Esophagus squamous epithelium (tissue), 5 donors: ENCODE measurements at places on chromosomes 7 and 10.

GRCh38 chr10:55746002-55746401 lies 615.1 kb downstream of the ZWINT start:
- DNase-seq, result no peak

DNA sequence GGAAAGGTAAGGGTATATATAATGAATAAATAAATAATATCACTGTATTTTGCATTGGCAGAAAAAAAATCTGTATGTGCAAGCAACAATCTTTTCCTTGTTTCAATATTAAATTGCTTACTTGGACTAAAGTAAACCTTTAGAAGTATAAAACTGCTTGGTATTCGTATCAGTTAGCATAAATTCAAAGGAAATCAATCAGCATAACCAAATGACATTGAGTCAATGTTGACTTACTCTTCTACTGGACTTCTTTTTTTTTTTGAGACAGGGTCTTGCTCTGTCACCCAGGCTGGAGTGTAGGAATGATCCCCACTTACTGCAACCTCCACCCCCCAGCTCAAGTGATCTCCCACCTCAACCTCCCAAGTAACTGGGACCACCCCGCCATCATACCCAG lies 42.3 kb upstream of the KMT2C start:
- no peak for DNase-seq

- no peak for DNase-seq
Observed at GRCh38 chr7:73991522-73992100, 36.4 kb upstream of the ELN start.

- DNase-seq, result no peak
Observed at GRCh38 chr10:75228834-75229233, 6.9 kb downstream of the COMTD1 start.

- DNase-seq, result no peak
Observed at GRCh38 chr10:71623098-71623985, 96.2 kb downstream of the C10orf105 start.
